ENCODE measurements at places on chromosomes 1 and 21. TPM values are rescaled to one million over a fixed set of nuclear protein-coding genes. Genes with fewer than 3 reads are reported as not detected.

DNA sequence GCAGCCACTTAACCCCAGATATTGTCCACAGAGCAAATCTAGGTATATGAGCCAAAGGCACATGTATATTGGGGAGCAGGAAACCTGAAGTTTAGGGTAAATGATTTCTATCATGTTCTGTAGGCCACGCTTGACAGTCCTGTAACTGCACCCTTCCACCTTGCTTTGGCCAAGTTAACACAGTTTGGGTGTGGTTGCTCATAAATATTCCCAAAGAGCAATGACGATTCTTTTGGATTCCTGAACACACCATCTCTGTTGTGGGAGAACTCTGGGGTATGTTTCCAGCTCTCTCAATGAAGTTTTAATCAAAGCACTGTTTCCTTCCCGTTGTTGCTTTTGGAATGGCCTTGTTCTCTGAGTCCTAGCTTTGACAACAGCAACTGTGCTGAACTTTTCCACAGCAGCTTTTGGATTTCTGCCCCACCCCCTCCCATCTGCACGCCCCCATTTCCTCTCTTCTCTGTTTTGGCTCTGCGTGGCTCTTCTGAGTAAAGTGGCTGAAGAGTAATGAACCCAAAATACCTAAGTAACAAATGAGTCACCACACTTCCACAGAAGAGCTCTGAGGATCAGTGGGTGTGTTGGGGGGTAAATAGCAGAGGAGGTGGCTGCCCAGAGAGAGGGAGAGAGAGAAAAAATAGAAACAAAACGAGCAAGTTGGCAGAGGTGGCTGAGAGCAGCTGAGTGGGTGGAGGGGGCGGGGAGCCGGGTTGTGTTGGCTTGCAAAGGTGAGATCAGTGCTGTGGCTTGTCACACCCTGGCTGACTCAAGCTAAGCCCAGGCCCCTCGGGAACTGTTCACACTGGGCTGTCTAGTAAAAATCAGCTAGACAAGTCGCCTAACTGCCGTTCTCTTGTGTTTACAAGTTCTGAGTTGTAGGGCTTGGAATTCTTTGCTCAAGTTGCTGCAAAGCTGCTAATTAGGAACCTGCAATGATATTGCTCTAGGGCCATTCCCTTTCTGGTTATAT, 26.9 kb upstream of the RAP1A start:
- peak overlapping the region; percentile 53 for H3K4me3 ChIP-seq
- H3K27ac ChIP-seq, result peak overlapping the region; percentile 94
- H3K27me3 ChIP-seq, result peaks cover 3% of the 10 kb centered on the region
- peaks cover 3% of the 10 kb centered on the region for H3K36me3 ChIP-seq

GRCh38 chr1:116514708-116515525, 55.9 kb downstream of the CD58 start:
- H3K4me1 ChIP-seq, result peaks cover 64% of the 10 kb centered on the region
- H3K4me3 ChIP-seq, result peak overlapping the region; percentile 76
- H3K36me3 ChIP-seq, result peaks cover 38% of the 10 kb centered on the region
- peak overlapping the region; percentile 93 for H3K27ac ChIP-seq

GRCh38 chr1:25343872-25344271, 5.7 kb downstream of the TMEM50A start:
- H3K27me3 ChIP-seq, result no peaks in the 10 kb centered on the region
- no peak overlapping the region for H3K4me3 ChIP-seq
- DNase-seq, result no peak
- peaks cover 44% of the 10 kb centered on the region for H3K36me3 ChIP-seq
- peaks cover 29% of the 10 kb centered on the region for H3K4me1 ChIP-seq
- no peak overlapping the region for H3K27ac ChIP-seq

DNA sequence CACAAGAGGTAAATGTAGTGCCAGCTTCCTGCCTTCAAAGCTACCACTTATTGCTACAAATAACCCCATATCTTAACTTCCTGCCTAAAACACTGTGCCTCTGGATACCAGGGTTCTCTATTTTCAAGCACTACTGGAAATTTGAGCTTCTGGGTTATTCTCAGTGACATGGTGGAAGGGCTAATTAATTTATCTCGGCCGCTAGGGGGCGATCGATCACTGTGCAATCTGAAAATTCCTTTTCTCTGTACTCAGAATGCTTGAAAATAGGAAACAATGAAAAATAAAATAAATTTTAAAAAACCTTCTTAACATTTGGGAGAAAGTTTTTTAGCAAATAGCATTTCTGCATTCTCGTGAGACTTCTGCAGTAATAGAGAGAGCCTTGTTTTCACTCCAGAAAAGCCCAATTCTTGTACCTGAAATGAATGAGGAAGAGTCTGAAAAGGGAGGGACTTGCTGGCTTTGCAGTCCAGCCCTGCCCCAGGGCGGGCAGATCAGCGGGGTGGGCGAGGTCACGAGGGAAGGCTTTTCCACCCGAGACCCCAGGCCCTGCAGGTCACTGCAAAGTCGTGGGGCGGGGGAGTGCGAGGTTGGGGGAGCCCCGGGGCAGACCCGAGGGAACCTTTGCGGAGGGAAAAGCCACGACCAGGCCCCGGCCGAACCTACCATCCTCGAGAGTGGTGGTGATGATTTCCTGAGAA, 276.7 kb downstream of the PCP4 start:
- no peak overlapping the region for H3K4me3 ChIP-seq
- H3K27me3 ChIP-seq, result no peaks in the 10 kb centered on the region
- H3K4me1 ChIP-seq, result no peaks in the 10 kb centered on the region
- no peak overlapping the region for H3K27ac ChIP-seq

GRCh38 chr1:26915204-26915842, 1.5 kb upstream of the NR0B2 start:
- H3K27ac ChIP-seq, result no peak overlapping the region
- no peaks in the 10 kb centered on the region for H3K36me3 ChIP-seq
- no peak for DNase-seq

DNA sequence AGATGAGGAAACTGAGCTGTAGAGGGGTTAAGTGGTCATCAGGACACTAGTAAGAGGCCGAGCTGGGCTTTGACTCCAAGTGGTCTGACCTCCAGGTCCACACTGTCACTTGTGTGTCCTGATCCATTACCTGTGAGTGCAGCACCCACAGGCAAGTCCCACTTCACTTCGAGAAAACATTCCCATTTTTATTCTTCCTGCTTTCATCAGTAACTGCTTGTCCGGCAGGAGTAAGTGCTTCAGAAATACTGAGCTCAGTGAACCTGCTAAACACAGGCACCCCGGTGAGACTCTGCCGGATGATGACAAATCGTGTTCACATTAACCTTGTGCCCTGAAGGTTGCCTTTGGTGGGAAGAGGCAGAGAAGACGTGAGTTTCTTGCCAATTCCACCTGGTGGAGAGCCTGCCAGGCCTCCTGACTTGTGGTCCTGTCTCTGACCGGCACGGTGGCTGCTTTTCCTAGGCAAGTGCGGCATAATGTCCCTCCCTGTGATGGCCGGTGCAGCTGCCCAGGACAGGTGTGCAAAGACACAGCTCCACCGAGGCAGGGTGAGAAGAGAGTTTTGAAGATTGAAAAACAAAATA, 29.4 kb downstream of the ZBTB18 start:
- DNase-seq, result no peak
- H3K4me1 ChIP-seq, result peaks cover 3% of the 10 kb centered on the region
- H3K27ac ChIP-seq, result no peak overlapping the region
- no peaks in the 10 kb centered on the region for H3K36me3 ChIP-seq
- H3K4me3 ChIP-seq, result no peak overlapping the region

GRCh38 chr1:116763116-116763786, 9.0 kb downstream of the CD2 start:
- H3K27me3 ChIP-seq, result no peaks in the 10 kb centered on the region
- peaks cover 96% of the 10 kb centered on the region for H3K36me3 ChIP-seq
- H3K4me3 ChIP-seq, result peak overlapping the region; percentile 98

- no peak for DNase-seq
- H3K36me3 ChIP-seq, result no peaks in the 10 kb centered on the region
- H3K27me3 ChIP-seq, result peaks cover 22% of the 10 kb centered on the region
- H3K27ac ChIP-seq, result no peak overlapping the region
Measured at GRCh38 chr1:42620307-42620706, 37.9 kb upstream of the PPIH start.

GRCh38 chr1:35615440-35615839, 25.9 kb downstream of the PSMB2 start:
- no peak for DNase-seq
- peaks cover 13% of the 10 kb centered on the region for H3K4me1 ChIP-seq
- no peak overlapping the region for H3K4me3 ChIP-seq
- no peaks in the 10 kb centered on the region for H3K27me3 ChIP-seq

- H3K4me1 ChIP-seq, result no peaks in the 10 kb centered on the region
- DNase-seq, result no peak
- H3K4me3 ChIP-seq, result no peak overlapping the region
- no peaks in the 10 kb centered on the region for H3K36me3 ChIP-seq
- H3K27ac ChIP-seq, result no peak overlapping the region
Measured at GRCh38 chr1:10653370-10654125, 142.9 kb downstream of the CASZ1 start.

DNA sequence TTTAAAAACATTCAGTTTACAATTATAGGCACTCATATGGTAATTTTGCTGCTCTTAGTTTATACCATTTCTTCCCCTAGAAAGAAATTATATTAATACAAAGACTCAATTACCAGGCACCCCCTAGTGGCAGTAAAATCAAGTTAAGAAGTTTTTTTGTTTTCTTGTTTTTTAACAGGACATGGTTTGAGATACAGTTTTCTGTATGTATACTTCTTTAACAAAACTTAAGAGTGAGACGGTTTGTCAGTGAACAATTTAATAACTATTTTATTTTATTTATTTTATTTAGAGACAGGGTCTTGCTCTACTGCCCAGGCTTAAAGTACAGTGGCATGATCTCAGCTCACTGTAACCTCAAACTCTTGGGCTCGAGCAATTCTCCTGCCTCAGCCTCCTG, 224.6 kb downstream of the FAF1 start:
- peaks cover 5% of the 10 kb centered on the region for H3K36me3 ChIP-seq
- H3K27ac ChIP-seq, result no peak overlapping the region
- H3K27me3 ChIP-seq, result no peaks in the 10 kb centered on the region
- no peak overlapping the region for H3K4me3 ChIP-seq
- DNase-seq, result peak; percentile 53

- no peak overlapping the region for H3K4me3 ChIP-seq
- H3K27me3 ChIP-seq, result no peaks in the 10 kb centered on the region
- no peaks in the 10 kb centered on the region for H3K36me3 ChIP-seq
- no peak overlapping the region for H3K27ac ChIP-seq
Measured at GRCh38 chr1:56966698-56966999, 834 bp upstream of the C8B start.

DNA sequence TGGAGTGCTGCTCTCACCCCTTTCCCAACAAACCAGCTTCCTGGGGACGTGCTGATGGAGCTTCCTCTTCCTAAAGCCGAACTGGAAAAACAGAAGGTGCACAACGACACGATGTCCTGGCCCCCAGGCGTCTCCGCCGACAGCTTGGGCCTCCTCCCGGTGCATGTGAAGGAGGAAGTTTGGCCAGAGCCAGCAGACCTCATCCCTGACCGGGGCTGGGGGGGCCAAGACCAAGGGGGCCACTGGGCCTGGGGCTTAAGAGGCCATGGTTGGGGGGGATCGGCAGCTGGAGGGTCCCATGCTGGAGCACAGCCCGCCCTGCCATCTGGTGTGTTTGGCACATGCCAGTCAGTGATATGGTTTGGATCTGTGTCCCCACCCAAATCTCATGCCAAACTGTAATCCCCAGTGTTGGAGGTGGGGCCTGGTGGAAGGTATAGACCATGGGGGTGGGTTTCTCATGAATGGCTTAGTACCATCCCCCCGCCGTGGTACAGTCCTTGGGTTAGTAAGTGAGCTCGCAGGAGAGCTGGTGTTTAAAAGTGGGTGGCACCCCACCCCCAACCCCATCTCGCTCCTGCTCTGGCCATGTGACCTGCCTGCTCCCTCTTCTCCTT, 6.4 kb downstream of the HES4 start:
- H3K4me1 ChIP-seq, result peaks cover 9% of the 10 kb centered on the region
- no peak for DNase-seq
- H3K4me3 ChIP-seq, result no peak overlapping the region
- peaks cover 34% of the 10 kb centered on the region for H3K27me3 ChIP-seq

DNA sequence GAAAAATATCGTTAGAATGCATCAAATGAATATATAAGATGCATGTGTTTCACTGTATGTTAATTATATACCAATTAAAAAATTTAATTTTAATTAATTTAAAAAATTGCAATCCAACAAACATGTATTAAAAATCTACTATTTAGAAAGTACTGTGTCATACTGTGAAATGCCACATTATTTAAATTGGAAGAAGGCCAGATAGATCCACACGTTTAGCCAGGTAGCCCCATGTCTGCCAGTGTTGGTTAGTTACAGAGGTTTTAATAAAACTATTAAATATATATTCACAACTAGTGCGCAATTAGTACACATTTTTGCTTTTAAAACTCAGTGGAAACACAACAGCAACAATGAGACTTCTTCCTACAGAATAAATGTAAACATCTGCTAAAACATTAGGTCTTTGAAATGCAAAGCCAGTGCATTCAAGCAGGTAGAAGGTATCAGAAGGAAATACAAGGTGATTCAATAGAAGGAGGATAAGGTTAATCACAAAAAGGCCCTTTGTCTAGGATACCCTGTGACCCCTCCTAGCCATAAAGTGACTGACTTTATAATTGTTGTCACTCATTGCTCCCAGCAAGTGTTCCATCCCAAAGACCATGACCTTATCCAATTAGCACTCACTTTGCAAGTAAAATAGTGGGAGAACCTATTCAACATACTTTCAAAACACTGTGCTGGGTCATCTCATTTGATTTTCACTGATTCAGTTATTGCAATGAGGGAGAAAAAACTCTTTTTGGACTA, 211.5 kb downstream of the TTLL7 start:
- no peaks in the 10 kb centered on the region for H3K4me1 ChIP-seq
- H3K4me3 ChIP-seq, result no peak overlapping the region
- no peak overlapping the region for H3K27ac ChIP-seq
- no peaks in the 10 kb centered on the region for H3K27me3 ChIP-seq

- no peak for DNase-seq
- H3K36me3 ChIP-seq, result no peaks in the 10 kb centered on the region
- no peak overlapping the region for H3K27ac ChIP-seq
Measured at GRCh38 chr1:178534137-178534868, 21.4 kb downstream of the TEX35 start.

DNA sequence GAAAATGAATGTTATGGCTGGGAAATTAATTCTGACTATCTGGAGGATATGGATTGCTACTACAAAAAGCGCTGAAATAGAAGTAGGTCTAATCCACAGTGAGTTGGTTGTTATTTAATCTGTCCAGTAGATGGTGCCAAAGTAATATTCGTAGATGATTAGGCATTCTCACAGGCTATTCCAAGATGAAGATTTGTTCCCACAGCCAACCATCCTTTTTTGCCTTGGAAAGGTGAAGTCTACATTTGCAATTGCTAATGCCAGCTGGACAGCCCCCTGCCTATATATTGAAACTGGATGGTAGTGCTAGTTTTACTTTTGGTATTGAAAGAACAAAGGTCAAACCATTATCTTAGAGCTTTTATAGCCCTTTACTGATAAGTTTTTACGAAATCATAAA, 43.8 kb downstream of the RBM11 start:
- peaks cover 12% of the 10 kb centered on the region for H3K27me3 ChIP-seq
- no peak for DNase-seq
- H3K27ac ChIP-seq, result no peak overlapping the region
- no peaks in the 10 kb centered on the region for H3K4me1 ChIP-seq

GRCh38 chr21:10273196-10273595, 248.2 kb upstream of the TPTE start:
- no peaks in the 10 kb centered on the region for H3K36me3 ChIP-seq
- no peaks in the 10 kb centered on the region for H3K4me1 ChIP-seq
- no peak overlapping the region for H3K4me3 ChIP-seq
- no peak overlapping the region for H3K27ac ChIP-seq
- no peaks in the 10 kb centered on the region for H3K27me3 ChIP-seq

Gene OR2L13
- not detected for total RNA-seq

Gene ANGPTL3
- total RNA-seq, result not detected

Gene SFN
- total RNA-seq, result 0.47 TPM

Gene BSND
- total RNA-seq, result not detected

Gene TAS1R1
- not detected for total RNA-seq

Gene NBPF6
- 0.40 TPM for total RNA-seq

Gene LRRC7
- total RNA-seq, result not detected

Gene FMO2
- not detected for total RNA-seq
